Hepatocyte (in vitro differentiated cells): ENCODE measurements at places on chromosomes 11 and 22. TPM values are rescaled to one million over a fixed set of nuclear protein-coding genes. Genes with fewer than 3 reads are reported as not detected.

DNA sequence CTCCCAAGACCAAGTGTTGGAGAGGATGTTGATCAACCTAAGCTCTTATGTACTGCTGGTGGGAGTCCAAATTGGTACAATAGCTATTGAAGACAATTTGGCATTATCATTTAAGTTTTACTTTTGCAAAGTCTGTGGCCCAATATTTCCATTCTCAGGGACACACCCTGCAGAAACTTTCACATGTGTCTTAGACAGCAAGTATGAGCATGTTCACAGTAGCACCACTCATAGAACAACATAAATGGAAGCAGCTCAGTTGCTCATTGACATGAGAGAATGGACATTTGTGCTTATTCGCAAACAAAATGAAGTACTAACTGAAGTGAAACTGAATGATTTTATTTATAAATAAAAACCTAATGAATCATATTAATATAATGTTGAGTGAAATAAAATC, 135.5 kb downstream of the NOX4 start:
- no peak for DNase-seq

DNA sequence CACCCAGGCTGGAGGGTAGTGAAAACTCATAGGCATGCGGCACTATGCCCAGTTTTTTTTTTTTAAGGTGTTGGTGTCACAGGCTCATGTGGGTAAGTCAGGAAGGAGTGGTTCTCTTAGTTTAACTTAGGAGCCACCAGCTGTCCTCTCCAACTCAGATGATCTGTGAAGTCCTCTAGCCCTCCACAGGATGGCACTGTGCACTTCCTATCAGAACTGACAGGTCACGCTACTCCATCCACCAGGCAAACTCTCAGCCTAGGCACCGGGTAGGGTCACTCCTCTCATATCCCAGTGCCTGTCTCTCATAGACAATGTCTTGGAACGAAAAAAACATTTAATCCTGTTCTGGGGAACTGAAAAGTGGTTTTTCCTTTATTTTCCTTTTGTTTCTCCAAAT, 16.5 kb downstream of the NAP1L4 start:
- DNase-seq, result peak; percentile 39

DNA sequence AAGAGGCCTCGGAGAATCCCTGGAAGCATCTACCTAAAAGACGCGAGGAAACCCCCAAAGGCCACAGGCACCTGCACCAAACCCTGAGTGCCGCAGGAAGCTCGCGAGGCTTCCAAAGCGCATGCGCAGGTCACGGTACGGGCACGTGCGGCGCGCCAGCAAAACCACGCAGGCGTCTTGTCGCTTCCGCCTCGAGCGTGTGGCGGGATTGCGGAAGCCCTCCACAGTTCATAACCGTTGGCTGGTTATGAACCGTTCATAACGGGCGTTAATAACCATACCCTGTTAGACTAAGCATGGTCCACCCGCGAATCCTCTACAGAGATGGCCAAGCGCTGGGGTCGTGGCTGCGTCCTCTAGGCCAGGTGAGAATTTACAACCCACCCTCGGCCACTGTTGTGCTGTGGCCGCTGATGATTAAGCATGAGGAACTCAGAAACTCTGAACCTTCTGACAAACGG, 46.4 kb downstream of the MORC2 start:
- DNase-seq, result no peak

- peak; percentile 73 for DNase-seq
Observed at GRCh38 chr11:12693479-12694182, 19.4 kb downstream of the TEAD1 start.

DNA sequence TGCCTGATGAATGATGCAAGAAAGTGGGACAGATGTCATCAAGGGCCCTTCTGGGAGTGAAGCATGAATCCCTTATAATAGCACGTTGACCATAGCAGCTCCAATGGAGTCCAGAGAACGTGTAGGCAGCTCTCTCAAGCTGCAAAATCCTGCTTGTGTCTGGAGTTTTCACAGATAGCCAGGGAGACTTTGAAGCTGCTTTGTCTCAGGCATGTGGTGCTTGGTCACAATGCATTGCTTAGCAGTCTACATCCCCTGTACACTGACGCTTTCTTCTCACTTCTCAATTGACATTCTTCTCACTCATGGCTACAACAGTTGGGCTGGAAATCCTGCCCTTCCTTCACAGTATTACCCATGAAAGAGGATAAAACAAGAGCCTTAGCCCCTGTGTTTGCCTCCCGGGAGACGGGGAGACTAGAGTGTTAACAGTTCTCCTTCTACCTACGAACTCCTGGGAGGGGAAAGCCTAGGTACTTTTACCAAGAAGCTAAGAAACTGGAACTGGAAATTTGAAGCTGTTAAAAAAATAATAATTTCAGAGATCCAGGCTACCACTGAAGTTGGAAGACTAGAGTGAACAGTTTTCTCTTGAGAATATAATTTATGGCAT, 20.7 kb upstream of the MMP7 start:
- DNase-seq, result no peak

DNA sequence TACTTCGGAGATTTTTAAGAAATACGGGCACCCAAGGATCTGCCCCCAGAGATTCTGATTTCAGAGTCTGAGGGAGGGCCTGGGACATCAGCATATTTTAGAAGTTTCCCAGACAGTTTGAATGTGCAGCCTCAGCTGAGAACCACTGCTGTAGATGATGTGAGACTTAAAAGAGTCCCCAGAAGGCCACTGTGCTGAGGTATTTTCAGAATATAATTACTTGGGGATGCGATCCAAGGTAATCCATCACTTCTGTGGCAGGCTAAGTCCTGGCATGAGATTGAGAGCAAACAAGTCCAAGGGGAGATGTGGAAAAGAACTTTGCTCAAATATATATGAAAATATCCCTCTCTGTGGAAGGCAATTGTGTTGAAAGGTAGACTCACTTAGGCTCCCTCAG, 48.3 kb upstream of the AMOTL1 start:
- no peak for DNase-seq

DNA sequence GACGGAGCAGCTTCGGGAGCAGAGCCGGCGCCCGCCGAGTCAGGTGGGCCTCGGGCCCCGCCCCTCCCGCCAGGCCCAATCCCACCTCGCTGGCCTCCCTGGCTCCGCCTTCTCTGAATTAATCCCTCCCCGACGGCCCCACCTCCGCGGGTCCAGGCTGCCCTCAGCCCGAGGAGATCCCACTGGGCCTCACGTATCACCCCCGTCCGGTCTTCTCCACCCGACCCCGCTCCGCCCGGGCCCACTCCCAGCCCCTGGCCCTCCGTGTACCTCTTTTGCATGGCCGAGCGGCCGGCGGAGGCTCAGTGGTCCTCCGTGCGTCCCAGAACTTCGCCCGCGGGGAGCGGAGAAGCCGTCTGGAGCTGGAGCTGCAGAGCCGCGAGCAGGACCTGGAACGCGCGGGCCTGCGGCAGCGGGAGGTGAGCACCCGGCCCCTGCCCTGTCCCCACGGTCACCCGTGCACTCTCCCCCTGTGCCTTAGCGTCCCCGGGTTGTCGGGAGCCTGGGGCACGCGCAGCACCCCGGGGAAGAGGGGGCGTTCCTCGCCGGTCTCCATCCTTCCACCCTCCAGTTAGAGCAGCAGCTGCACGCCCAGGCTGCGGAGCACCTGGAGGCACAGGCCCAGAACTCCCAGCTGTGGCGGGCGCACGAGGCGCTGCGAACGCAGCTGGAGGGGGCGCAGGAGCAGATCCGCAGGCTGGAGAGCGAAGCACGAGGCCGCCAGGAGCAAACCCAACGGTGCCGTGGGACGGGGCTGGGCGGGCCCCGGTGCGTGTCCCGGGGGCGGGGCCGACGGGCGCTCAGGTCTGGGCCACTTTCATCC, 2.2 kb upstream of the CD151 start:
- peak; percentile 90 for DNase-seq

DNA sequence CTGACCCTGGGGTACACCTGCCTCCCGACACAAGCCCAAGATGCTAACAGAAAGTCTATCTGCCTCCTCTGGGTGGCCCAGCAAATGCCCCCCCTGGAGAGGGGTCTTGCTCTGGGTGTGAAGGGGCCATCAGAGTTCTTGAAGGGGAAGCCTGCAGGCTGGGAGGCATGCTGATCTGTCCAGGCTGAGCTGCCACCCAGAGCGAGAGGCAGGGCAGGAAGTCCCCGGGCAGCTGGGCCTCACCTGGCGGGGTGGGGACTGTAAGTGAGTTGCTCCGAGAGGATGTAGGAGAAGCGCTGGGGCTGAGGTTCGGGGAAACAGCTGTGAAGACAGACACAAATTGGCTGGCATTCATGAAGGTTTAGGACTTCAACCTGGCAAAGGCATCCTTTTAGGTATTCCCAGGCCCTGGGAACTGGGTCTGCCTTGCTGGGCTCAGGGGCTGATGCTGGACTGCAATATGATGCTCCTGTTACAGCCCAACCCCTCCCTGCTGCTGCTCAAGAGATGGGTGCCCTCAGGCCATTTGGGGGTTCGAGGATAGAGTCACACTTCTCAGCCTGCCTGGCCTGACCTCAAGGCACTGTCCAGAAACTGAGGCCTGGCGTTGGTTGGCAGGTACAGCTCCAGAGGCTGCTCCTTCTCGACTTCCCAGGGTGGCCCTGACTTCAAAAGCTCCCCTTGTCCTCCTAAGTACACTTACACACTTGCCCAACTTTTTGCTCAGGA, 60.2 kb upstream of the LYVE1 start:
- DNase-seq, result no peak

DNA sequence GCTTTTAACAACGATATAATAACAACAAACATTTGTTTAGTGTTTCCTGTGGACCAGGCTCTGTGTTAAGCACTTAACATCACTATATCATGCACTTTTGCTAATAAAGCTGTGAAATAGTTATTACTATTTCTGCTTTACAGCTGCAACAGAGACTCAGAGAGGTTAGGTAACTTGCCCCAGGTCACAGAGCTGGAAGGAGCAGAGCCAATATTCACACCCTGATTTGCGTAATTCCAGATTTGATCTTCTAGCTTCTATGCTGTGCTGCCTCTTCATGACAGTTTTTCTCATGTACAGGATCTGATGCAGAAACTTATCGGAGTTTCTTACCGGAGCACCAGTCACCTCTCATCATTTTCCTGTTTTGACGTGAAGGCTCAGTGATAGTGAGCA, 33.6 kb upstream of the EHF start:
- DNase-seq, result no peak

DNA sequence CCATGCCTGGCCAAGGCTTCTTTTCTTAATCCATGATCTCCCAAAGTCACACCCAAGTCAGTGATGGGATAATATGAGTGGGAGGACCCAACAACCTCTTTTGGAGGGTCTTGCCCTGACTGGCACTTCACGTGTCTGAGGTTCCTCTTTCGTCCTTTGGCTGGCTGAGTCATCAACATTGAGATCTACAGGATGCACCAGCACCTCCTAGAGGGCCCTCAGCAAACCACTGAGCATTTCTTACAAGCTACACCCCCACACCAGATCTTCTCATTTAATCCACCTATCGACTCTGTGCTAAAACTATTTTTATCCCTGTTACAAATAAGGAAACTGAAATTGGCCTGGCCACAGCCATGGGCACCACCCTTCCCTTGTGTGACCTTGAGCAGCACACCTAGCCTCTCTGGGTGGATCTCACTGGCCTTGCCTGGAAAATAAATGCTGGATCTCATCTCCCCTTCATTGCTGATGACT, 63.4 kb downstream of the FLI1 start:
- DNase-seq, result no peak

DNA sequence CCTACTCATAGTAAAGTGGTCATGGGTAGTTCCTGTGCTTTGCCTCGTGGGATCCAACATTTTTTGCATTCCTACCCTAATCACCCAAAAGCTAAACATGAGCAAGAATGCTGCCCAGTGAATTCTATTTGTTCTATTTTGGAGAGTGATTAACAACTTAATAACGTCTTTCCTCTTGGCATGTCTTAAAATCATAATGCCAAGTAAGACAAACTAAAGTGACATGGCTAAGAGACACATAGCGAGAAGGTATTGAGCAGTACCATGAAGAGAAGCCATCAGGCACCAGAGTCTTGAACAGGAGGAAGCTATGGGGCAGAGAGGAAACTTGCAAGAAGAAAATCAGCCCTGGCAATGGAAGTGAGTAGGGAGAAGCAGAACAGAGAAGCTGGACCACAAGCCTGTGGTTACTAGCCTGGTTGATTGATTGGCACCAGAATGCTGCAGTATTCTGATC, 32.0 kb downstream of the EXPH5 start:
- DNase-seq, result no peak

DNA sequence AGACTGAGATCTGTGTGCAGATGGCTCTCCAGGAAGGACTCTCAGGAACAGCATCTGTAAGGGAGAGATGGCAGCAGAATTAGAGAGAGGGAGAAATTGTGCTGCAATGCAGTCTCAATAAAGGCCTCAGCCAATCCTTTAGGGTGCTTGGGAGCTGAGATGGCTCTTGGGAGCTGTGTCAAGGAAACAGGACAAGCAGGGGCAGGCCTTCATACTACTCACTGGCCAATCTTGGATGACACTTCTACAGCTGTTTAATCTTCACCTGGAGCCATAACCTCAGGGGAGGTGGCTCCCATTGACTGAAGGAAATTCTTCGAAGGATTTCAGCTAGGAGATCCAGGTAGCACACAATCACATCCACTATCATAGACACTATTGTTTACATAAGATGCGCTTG, 10.0 kb downstream of the OR5B21 start:
- no peak for DNase-seq

GRCh38 chr11:95547976-95548375, 241.6 kb downstream of the FAM76B start:
- DNase-seq, result no peak

DNA sequence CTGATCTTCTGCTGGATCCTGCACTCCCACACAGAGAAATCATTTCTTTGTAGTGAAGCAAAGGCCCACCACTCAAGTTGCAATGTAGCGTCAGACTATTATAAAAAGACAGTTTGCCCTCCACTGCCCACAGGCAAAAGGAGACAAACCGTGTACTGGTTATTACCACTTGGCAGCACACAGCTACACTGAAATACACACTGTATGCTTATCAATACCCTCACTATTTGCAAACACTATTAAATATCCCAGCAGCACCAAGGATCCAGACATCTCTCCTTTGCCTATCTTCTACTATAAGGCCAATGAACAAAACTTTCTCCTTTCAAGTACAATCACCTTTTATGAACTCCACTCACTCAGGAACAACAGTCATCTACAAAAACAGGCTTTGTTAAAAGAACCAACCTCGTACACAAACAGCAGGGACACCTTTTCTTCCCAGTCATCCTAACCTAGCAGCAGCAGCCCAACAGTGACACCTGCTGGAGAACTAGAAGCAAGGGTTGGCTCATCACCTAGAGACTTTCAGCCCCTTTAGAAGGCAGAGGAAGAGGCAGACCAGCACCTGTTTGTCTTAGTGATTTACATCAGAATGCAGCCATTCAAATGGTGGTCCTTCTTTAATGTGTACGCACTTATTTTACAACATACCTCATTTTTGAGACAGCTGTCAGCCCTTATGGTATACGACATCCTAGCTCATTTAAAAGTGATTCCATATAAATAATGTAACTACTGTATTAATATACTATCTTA, 56.1 kb downstream of the AMBRA1 start:
- DNase-seq, result peak; percentile 86

DNA sequence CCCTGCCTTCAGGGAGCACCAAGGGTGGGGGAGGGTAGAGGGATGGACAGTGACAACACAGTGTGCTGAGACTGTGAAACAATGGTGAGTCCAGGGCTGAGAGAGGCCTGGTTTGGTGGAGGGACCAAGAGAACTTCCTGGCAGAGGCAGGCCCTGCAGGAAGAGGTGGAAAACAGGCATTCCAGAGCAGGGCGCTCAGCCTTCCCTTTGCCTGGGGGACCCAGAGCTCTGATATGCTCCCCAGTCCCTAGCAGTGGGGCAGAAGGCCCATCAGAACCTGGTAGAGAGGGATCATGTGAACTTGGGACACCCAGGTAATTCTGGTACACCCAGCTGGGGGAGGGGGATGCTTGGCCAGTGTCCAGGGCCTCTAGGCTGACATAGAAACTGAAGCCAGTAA, 17.2 kb upstream of the UVRAG start:
- no peak for DNase-seq

The OR4C46 gene
- not detected in 2 replicates for total RNA-seq

The KCNE3 gene
- total RNA-seq, result 17.1 and 18.6 TPM in 2 replicates

The PYGM gene
- 1.9 and 2.0 TPM in 2 replicates for total RNA-seq

The GRAP2 gene
- 0.12 TPM in 1 of 2 replicates, not detected in the other for total RNA-seq
